ENCODE measurements at places on chromosomes 13 and 19.

- DNase-seq, result peak; percentile 33
These were observed 23.0 kb downstream of the PIN1 start for GRCh38 chr19:9857920-9858746.

DNA sequence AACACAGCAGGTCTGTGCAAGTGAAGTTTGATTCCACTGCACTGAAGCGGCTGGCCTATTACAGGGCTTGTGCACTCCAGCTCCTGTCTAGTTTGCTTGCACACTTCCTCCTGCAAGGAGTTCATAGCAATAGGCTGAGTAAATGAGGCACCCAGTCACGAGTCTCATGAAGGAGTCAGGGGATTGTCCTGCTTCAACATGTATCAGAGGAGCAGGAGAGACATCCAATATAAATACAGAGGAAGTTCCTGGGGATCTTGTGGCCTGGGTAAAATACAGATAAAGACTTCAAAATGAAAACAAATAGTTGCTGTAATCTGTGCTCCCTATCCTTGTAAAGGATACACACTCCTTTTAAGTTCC, 259.9 kb downstream of the SLITRK1 start:
- no peak for DNase-seq

DNA sequence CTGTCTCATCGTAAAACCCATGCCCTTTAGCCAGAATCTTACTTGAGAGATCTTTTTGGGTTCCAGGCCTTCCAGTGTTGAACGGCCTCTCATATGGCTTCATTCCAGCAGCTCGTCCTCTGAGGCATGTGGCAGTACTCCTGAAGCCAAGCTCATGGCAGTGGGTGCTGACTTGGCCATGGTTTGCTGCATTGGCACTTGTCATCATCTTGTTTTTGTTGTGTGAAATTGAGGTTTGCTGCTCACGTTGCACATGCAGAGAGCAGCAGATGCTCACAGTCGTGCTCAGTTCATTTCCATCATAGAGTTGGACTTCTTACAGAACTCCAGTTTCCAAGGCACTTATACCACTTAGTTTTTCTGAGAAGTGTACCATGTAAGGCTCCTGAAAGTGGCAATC, 14.9 kb downstream of the TEX29 start:
- DNase-seq, result no peak

GRCh38 chr19:13557756-13558398, 51.6 kb upstream of the CACNA1A start:
- DNase-seq, result no peak

GRCh38 chr19:3536429-3537100, 2.4 kb upstream of the TEKTIP1 start:
- no peak for DNase-seq

DNA sequence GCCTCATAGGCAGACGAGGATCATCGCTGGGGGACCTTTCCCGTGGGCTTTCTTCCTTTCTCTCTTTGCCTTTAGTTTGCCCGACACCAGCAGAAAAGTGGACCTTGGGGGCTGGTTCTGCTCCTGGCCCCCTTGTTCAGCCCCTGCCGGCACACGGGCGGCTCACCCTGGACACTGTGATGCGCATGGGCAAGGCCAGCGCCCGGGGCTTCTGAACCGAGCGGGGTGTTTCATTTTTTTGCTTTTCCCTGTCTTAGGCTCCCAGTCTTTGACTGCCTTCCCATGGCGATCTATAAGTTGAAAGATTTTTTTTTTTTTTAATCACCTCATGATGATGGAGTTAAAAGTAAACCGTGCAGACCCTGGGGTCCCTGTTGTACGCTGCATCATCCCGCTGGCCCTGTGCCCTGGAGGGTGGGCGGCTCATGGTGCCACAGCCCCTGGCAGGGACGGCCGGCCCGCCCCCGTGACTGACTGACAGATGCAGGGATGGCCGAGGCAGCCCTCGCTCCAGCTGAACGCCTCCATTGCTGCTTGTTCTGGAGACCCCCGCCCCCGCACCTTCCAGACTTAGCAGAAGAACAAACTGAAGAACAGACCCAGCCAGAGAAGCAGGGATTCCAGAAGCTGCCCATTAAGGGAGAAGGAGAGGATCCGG, 9.6 kb downstream of the TSSK6 start:
- DNase-seq, result no peak

DNA sequence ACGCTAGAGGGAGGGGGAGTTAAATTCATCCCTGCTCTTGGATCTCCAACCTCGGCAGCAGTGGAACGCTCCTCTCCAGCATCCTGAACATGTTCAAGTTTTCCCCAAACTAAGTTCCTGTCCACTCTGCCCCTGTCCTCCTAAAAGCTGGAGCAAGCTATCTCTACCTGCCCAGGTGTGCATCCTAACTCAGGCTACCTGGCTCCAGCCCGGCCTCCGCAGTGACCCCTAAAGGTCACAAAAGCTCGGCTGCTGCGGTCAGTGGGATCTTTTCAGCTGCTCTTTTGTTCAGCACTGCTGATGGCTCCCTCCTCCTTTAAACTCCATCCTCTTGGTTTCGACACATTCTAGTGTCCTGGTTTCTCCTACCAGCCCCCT, 1.4 kb downstream of the DCUN1D2 start:
- DNase-seq, result no peak

GRCh38 chr13:91657283-91657682, 258.9 kb downstream of the GPC5 start:
- DNase-seq, result no peak

DNA sequence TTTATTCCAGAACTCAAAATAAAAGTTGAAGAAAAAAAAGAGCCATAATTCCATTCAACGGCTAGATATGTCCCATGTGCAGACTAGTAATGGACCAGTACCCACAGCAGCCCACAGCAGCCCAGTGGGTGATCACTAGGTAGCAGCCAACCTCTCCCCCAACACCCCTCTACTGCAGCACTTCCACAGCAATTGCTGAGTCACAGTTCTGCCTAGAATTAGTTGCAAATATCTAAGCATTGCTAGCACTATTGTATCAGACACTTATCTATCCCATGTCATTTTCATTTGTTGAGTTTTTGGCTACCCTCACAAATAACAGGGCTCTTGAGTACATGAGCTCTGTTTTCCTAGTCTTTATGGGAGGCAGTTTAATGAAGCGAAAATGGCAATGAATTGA, 258.7 kb downstream of the RAP2A start:
- DNase-seq, result no peak

DNA sequence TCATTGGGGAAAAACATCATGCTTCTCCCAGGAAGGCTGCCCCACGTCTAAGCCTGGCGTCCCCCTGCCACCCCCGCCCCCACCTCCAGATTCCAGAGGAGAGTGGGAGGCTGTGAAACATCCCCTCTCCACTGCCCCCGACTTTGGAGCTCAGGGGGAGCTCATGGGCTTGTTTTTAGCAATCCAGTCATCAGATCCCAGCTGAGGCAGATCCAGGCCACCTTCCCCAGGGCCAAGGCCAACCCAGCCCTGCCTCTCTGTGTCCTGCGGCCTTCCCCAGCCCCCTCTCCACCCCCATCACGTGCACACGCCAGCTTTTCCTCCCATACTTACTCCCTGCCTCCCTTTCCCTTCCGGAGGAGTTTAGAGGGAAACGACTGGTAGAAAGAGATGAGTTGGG, 38.8 kb downstream of the SHISA2 start:
- no peak for DNase-seq

DNA sequence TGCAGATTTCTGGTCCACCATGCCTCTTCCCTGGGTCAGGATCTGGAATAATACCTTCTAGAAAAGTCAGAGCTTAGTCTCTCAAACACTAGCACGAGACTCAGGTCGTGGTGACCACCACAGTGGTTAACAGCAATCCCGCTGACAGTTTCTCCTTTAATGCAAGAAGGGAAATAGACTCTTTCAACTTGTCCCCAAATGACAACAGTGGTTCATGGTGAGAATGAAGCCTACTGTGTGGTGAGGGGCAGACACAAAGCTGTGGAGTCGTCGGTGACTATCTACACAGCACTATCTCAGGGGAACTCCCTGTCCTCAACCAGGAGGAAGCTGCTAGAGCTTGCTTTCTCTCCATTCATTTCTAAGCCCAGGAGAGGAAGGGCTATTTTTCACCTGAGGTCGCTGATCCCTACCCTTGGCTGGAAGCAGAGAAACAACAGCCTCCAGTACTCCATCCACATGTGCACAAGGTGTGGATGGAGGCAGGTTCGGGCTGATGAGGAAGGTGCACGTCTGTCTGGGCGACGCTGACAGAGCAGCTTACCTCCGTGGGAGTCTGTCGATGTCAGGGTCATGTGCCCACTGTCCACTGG, 72.4 kb downstream of the STK24 start:
- DNase-seq, result no peak

DNA sequence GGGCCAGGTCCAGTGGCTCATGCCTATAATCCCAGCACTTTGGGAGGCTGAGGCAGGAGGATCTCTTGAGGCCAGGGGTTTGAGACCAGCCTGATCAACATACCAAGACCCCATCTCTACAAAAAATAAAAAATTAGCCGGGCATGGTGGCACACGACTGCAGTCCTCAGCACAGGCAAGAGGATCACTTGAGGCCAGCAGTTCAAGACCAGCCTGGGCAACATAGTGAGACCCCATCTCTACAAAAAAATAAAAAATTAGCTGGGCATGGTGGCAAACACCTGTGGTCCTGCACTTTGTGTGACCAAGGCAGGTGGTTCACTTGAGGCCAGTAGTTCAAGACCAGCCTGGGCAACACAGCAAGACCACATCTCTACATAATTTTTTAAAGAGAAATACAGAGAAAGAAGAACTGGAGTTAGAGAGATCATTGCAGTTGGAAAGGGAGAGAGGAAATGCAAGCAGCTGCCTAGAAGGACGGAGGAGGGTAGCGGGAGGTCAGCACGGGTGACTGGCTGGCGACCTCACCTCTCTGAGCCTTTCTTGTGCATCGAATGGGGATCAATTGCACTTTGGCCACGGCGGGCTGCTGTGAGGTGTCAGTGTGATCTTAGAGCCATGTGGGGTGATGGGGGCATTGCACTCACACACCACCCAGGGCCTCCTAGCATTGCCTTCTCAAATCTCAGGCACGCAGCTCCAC, 13.9 kb downstream of the BCAM start:
- no peak for DNase-seq

- no peak for DNase-seq
These were observed 9.4 kb downstream of the HMGB1 start for GRCh38 chr13:30456290-30456689.

GRCh38 chr19:48390188-48391099, 907 bp downstream of the KDELR1 start:
- peak; percentile 34 for DNase-seq

GRCh38 chr13:25167382-25168174, 4.5 kb downstream of the AMER2 start:
- no peak for DNase-seq

GRCh38 chr19:5137114-5137513, 168.2 kb downstream of the KDM4B start:
- no peak for DNase-seq

GRCh38 chr19:2423071-2423914, 4.1 kb downstream of the TIMM13 start:
- DNase-seq, result no peak

DNA sequence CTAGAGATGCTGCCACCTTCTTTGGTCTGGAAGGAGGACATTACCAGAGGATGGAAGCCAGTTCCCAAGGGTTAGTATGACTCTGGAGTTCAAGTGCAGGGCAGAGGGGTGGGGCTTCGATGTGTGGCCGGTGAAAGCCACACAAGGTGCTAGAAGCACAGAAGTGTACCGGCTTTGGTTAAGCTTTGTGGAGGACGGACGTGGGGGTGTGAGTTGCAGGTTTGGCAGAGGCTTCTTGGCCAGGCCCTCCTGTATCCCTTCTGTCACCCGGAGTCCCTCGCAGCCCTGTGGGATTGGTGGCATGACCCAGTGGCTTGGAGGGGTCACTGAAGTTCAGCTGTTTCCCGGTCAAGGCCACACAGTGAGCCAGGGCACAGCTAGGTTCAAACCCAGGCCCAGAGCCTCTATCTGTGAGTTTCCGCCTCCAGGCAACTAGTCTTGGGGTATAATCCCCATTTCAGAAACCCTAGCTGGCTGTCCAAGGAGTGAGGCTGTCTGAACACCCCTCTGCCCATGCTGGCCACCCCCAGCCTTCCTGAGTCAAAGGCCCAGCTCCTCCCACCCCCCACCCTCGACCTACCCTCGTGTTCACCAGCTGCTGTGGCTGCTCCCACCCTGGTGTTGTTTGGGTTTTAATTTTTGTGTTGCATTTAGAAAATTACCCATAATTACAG, 4.6 kb upstream of the SSBP4 start:
- no peak for DNase-seq

DNA sequence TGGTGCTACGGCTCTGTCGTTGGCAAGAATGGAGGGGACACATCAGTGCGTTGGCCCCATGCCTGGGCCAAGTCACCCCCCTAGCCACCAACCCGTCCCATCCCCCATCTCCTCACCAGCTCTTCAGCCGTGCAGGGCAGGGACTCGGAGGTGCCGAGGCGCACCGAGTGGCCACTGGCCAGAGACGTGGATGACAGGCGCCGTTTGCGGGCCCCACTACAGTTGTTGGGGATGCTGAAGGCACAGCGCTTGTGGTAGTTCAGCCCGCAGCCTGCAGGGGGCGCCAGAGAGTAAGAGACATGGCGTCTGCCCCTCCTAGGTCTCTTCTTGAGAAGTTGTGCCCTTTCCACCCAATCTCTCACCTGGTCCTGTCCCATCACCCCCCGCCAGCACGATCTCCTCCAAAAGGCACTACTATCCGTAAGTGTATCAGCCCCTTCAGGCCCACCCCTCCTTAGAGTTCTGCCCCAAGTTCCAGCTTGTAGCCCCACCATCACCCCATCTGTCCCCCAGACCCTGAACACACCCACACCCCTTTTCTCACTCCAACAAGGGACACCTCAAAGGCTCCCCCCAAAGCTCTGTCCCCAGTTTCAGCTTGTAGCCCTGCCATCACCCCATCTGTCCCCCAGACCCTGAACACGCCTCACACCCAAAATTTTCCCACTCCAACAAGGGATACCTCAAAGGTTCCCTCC, 12.4 kb downstream of the PRKD2 start:
- DNase-seq, result peak; percentile 53

DNA sequence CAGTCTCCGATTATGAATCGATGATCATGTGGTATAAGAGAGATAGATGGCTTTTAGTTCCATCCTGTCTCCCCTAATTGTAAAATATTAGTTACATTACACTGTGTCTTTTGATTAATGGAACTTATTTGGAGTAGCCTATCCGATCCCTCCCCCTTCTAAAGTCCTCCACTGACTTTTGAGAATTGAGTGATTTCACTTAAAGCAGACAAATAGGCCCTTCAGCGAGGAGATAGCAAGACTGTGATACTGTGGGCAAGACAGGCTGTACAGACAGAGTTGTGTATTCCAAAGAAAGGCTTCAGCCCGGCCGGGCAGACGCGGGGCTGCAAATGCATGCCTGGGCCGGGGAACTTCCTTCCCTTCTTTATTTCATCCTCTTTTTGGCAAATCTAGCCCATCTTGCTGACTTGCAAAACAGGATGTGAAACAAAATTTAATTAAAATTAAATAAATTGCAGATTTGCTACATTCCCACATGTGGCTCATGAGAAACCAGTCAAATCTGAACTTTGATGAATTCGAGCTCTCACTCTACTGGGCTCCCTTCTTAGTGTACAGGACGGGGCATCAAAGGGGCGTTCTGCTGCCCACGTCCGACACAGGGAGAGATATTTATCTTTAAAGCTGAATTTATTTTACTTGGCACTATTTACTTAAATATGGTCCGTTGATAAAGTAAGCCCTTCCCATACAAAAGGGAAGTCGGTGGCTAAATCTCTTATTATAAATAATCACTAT, 314.8 kb downstream of the ZNF536 start:
- DNase-seq, result no peak

All from AML-193 (cell line).